ENCODE measurements at places on chromosomes 6 and 20. TPM values are rescaled to one million over a fixed set of nuclear protein-coding genes. Genes with fewer than 3 reads are reported as not detected.

The HLA-C gene
- total RNA-seq = 380 TPM

The GHRH gene
- not detected for total RNA-seq

The EPPIN gene
- total RNA-seq = not detected

The PDYN gene
- not detected for total RNA-seq

The IPCEF1 gene
- not detected for total RNA-seq

The MROH8 gene
- 1.9 TPM for total RNA-seq

The TPMT gene
- total RNA-seq = 7.6 TPM

The IRF4 gene
- total RNA-seq = not detected

The PHACTR3 gene
- not detected for total RNA-seq

The CRIP3 gene
- total RNA-seq = not detected

The KCTD20 gene
- total RNA-seq = 57.5 TPM

The HCRTR2 gene
- total RNA-seq = not detected

The OOEP gene
- not detected for total RNA-seq

Measured in cardiac atrium fibroblast (primary cell).